ENCODE measurements at places on chromosomes 2 and 18.

DNA sequence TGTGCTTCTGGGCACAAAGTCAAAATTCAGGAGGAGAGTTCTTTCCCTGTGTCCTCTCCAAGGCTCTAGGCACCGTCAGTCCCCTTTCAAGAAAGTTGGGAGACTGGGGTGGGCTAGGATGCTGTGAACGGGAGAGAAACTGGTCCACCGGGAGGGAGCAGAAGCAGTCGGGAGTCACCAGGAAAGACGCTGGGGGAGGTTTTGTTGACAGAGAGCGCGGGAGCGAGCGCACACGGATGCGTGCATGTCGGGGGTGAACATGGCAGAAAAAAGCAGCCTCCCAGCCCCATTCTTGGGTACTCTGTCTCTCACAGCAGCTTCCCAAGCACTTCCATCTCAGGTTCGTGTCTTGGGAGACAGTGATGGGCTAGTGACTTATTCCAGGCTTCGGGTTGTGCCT lies 97.1 kb upstream of the PXDN start:
- no peak for DNase-seq

GRCh38 chr2:186183406-186183805 lies 302.7 kb upstream of the ZC3H15 start:
- DNase-seq = no peak

DNA sequence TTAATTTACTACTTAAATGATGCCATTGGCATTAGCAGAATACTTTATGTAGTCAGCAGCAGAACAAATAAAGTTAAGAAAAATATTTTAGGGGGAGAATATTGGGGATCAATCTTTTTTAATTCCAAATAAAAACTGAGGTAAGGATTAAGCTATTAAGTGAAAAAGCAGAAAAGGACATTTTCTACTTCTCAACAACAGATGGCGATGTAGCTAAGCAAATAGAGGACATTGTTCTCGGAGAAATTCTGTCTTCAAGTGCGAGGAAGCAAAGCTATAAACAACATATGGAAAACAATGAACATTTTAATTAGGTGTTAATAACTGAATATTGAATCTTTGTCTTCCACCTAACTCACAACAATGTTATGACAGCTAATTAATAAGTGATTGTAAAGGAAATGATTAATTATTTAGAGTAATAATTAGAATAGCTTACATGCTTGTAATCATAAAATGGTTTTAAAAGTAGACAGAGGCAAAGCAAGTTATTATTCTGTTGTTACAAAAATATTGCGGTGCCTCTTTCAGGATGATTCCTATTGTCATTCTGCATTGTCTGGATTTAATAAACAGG lies 32.9 kb upstream of the CCDC93 start:
- DNase-seq = no peak

DNA sequence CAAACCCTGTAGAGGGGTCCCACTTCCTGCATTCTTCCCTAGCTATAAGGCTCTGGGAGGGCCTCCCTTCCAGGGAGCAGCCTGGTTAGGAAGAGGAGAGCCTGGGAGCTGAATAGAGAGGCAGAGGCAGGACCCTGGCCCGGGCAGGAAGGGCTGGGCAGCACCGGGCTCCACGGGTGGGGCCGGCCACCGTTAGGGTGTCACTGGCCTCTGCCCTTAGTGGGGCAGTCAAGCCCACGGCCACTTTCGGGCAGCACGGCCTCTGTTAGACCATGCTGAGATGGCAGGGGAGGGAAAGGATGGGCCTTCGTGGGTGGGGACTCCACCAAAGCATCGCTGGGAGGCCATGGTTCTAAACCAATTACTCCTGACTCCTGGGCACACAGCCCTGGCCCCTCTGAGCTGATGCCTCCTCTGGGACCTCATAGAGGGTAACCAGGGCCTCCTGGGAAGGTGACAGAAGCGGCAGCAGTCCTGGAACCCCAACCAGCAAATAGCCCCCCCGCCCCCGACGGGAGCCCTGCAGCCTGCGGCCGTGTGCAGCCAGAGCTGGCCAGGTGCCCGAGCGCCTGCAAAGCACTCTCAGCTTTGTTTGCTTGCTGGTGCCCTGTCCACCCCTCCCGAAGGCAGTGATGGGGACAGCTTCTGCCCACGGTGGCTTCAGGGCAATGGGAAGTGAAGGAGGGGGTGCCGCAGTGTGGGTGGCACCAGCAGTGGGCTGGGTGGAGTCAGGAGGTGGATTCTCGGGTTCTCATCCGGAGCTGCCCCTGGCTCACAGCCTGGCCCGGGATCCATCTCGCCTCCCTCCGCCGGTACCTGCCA lies 16.3 kb upstream of the HPCAL1 start:
- no peak for DNase-seq

DNA sequence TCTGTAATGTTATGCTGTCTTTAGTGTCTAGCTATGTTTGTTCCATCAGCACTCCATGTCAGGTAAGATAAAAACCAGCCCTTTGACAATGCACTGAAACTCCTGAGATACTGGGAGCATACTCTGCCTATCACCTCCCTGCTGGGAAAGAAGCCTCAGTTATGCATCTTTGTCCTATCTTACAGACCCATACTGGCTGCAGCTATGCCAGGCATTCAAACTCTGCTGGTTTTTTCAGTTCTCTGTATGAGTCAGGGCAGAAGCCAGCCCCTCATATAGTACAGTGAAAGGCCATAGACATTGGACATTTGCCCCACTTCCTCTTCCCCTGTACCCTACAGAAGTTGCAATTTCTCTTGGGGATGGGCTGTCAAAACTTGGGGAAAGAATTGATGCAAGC lies 181.1 kb upstream of the RGPD4 start:
- DNase-seq = no peak

DNA sequence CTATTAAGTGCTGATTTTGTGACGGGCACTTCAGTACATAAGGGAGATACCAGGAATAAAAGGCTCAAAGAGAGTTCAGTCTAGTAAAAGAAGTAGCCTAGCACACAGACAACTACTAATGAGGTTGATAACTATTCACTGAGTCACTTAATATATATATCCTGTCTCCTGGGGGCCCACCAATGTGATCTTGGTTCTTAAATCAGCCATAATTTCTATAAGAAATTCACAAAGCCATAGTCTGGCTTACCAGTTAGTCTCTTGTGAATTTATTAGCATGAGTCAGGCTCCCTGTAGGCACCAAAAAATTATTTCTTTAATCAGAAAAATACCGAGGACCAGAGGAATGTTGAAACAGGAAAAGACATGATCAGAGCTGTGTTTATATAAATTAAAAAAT lies 10.4 kb downstream of the KCNE4 start:
- no peak for DNase-seq

DNA sequence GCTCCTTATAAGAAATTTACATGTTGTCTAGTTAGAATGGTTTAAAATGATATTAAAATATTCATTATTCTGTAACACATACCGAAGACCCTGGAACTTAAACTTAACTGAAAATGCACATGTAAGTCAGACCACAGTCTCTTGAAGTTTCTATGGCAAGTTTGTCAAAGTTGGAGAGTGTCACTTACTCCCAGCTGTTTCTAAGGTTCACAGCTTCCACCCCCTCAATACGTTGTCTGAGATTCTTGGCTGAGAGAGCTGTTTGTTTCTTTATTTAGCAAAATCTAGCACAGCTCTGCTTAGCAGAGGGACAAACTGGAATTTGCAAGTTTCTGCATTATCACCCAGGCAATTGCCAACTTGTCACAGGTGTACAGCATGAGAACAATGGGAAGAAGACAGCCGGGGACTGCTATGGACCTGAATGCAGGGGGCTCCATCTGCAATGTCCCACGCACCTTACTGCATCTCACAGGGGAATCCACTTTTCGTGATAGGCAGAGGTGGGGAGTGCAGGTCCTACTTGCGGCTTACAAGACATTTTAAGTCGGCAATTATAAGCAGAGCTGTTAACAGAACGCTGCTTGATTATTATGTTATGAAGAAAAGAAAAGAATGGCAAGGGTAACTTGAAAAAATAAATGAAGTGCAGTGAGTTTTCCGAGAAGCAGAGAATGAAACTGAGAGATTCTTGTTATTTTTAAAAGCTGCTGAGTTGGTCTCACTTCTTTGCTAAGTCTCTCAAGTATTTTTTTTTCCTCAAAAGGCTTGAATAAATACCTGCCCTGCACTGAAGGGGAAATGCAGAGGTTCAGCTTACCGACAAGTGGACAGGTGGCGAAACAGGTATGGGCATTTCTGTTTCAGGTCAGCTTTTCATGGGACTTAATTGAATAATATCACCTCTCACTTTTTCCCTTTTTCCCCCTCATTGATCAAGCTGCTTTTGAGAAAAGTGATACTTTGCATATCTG lies 1072.1 kb upstream of the FANCL start:
- DNase-seq = no peak

Measured in stimulated activated CD4-positive, alpha-beta T cell treated with anti-CD3 and anti-CD28 coated beads, TNF-alpha, amount 100 ng/mL, for 4 hours (primary cell).